Endodermal cell (in vitro differentiated cells): ENCODE measurements at places on chromosomes 7 and 10. TPM values are rescaled to one million over a fixed set of nuclear protein-coding genes. Genes with fewer than 3 reads are reported as not detected.

The DPCD gene
- total RNA-seq, result 41.3 to 96.9 TPM (median 52.0 TPM) in 3 replicates

DNA sequence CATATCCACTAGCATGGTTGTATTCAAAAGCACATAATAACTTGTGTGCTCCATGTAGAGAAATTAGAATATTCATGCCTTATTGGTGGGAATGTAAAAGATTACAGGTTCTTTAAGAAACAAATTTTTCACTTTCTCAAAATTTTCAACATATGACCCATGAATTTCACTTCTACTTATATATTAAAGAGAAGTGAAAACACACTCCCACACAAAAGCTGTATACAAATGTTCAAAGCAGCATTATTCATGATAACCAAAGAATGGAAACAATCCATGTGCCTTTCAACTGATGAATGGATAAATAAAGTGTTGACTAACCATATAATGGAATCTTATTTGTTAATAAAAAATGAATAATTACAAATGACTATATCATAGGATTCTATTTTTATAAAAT lies 694.5 kb upstream of the PCDH15 start:
- H3K36me3 ChIP-seq, result no peaks in the 10 kb centered on the region
- no peak overlapping the region for H3K4me3 ChIP-seq
- no peak for DNase-seq

- no peak overlapping the region for H3K27ac ChIP-seq
- H3K4me1 ChIP-seq, result no peaks in the 10 kb centered on the region
- H3K27me3 ChIP-seq, result no peaks in the 10 kb centered on the region
- H3K4me3 ChIP-seq, result no peak overlapping the region
- DNase-seq, result no peak
Measured at GRCh38 chr10:62384447-62385081, 10.4 kb downstream of the ZNF365 start.

DNA sequence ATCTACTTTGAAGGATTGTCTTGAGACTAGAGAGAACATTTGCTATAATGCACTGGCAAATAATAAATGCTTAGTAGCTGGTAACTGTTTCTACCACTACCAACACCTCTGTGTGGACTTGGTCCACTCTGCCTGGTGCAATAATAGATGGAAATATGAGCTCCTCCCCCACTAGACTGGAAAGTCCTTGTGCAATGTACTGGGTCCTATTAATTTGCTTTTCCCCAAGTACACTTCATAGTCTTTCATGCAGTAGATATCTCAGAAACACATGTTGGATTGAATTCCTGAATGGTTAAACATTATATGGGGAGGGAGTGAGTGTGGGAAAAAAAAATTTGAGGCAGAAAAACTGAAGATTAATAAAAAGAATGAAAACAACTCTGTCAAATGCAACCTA lies 119.3 kb downstream of the C10orf90 start:
- no peaks in the 10 kb centered on the region for H3K4me1 ChIP-seq
- H3K27ac ChIP-seq, result no peak overlapping the region
- no peaks in the 10 kb centered on the region for H3K36me3 ChIP-seq
- no peak overlapping the region for H3K4me3 ChIP-seq
- H3K27me3 ChIP-seq, result no peaks in the 10 kb centered on the region

DNA sequence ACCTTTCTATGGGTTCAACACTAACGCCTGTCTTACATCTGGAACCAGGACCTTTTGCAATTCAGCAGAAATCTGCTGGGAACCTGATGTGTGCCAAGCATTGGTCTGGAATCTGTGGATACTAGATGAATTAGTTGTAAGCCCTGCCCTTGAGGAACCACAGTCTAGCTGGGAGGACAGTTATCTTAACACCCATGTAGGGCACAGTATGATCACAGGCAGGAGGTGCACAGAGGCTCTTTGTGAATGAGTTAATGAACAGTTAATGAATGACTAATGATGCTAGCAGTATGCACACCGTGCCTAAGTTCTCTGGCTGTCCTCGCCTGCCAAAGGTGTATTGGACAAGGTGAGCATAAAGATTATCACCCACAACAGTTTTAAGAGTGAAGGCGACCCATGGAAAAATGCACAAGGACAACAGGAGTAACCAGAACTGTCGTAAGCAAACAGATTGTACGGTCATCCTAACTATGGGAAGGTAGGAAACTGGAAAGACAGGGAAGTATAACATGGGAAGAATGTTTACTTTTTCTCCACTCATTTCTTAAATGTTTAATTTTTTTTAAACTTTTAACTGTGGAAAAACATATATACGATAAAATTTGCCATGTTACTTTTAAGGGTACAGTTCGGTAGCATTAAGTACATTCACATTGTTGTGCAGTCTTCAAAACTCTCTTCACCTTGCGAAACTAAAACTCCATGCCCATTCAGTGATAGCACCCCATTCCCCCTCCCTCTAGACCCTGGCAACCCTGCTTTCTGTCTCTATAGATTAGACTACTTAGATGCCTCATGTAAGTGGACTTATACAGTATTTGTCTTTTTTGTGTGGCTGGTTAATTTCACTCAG lies 139.9 kb downstream of the CXCL12 start:
- H3K4me1 ChIP-seq, result peaks cover 2% of the 10 kb centered on the region
- no peak for DNase-seq
- H3K36me3 ChIP-seq, result no peaks in the 10 kb centered on the region

DNA sequence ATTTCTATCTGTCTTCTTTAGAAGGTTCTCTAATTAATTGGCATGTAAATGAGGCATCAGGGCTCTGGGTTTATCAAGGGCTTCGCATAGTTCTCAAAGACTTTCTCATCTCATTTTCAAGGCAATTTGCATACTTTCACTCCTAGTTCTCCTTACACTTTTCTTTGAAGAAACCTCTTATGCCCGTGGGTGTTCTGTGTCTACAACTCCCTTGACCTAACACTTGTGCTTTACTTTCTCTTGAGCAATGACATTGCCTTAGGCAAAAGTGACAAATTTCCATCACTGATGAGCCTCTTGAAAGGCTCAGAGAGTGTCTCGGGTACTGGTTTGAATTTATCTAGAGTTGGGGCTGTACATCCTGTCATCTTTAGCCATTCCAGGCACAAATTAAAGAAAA lies 74.7 kb upstream of the ITPRID1 start:
- peaks cover 3% of the 10 kb centered on the region for H3K4me1 ChIP-seq
- peaks cover 34% of the 10 kb centered on the region for H3K27me3 ChIP-seq
- no peak for DNase-seq
- no peak overlapping the region for H3K4me3 ChIP-seq
- no peak overlapping the region for H3K27ac ChIP-seq

The HSPA12A gene
- total RNA-seq, result 9.7 to 16.9 TPM (median 15.4 TPM) in 3 replicates

The PRSS2 gene
- total RNA-seq, result 9.6 to 17.8 TPM (median 9.9 TPM) in 3 replicates

GRCh38 chr10:88246675-88247074 lies 336.4 kb downstream of the RNLS start:
- no peaks in the 10 kb centered on the region for H3K36me3 ChIP-seq
- H3K27ac ChIP-seq, result no peak overlapping the region
- no peak for DNase-seq
- H3K4me3 ChIP-seq, result no peak overlapping the region
- peaks cover 22% of the 10 kb centered on the region for H3K27me3 ChIP-seq

GRCh38 chr10:120365872-120366271 lies 91.2 kb upstream of the PLPP4 start:
- DNase-seq, result no peak
- H3K27ac ChIP-seq, result no peak overlapping the region
- no peaks in the 10 kb centered on the region for H3K27me3 ChIP-seq
- no peaks in the 10 kb centered on the region for H3K36me3 ChIP-seq
- no peaks in the 10 kb centered on the region for H3K4me1 ChIP-seq
- H3K4me3 ChIP-seq, result no peak overlapping the region

The CRTAC1 gene
- total RNA-seq, result 0.11 and 0.24 TPM in 2 replicates

- no peak overlapping the region for H3K27ac ChIP-seq
- no peaks in the 10 kb centered on the region for H3K4me1 ChIP-seq
- no peak overlapping the region for H3K4me3 ChIP-seq
- H3K27me3 ChIP-seq, result no peaks in the 10 kb centered on the region
Measured at GRCh38 chr7:135719688-135720087, 8.3 kb downstream of the SLC13A4 start.

The C10orf67 gene
- total RNA-seq, result not detected in 2 replicates

GRCh38 chr7:151003572-151003971 lies 12.8 kb downstream of the NOS3 start:
- H3K4me1 ChIP-seq, result no peaks in the 10 kb centered on the region
- no peak overlapping the region for H3K27ac ChIP-seq
- no peak overlapping the region for H3K4me3 ChIP-seq

The ELN gene
- total RNA-seq, result 0.68 and 0.70 TPM in 2 replicates

DNA sequence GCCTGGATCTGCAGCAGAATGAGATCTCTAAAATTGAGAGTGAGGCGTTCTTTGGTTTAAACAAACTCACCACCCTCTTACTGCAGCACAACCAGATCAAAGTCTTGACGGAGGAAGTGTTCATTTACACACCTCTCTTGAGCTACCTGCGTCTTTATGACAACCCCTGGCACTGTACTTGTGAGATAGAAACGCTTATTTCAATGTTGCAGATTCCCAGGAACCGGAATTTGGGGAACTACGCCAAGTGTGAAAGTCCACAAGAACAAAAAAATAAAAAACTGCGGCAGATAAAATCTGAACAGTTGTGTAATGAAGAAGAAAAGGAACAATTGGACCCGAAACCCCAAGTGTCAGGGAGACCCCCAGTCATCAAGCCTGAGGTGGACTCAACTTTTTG lies 21.4 kb downstream of the LRRC17 start:
- H3K36me3 ChIP-seq, result no peaks in the 10 kb centered on the region
- no peaks in the 10 kb centered on the region for H3K27me3 ChIP-seq
- peaks cover 17% of the 10 kb centered on the region for H3K4me1 ChIP-seq
- no peak for DNase-seq
- H3K27ac ChIP-seq, result peak overlapping the region; percentile 62
- H3K4me3 ChIP-seq, result no peak overlapping the region

The ANKRD1 gene
- 17.1 and 19.6 TPM in 2 replicates for total RNA-seq

The PLEKHS1 gene
- not detected in 2 replicates for total RNA-seq

DNA sequence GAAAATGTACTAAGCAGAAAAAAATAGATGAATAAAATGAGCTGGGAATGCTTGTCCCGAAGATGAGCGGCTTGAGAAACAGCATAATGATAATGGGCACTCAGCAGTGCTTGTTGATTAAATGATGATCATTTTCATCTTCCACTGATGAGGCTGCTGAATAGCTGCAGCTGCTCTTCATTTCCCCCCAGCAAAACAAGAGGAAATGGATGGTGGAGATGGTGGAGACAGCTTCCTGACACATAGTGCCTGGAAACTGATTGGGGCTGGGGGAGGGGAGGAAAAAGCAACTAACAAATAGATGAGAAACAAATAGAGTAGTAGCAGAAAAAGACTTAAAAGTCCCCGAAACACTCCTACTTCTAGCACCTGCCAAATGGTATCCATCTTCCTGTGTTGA lies 41.4 kb downstream of the MRC1 start:
- H3K4me3 ChIP-seq, result no peak overlapping the region
- H3K27ac ChIP-seq, result no peak overlapping the region
- no peaks in the 10 kb centered on the region for H3K27me3 ChIP-seq

- no peaks in the 10 kb centered on the region for H3K36me3 ChIP-seq
- no peaks in the 10 kb centered on the region for H3K4me1 ChIP-seq
- H3K27ac ChIP-seq, result no peak overlapping the region
- DNase-seq, result no peak
Measured at GRCh38 chr10:116715341-116715740, 27.0 kb downstream of the HSPA12A start.

DNA sequence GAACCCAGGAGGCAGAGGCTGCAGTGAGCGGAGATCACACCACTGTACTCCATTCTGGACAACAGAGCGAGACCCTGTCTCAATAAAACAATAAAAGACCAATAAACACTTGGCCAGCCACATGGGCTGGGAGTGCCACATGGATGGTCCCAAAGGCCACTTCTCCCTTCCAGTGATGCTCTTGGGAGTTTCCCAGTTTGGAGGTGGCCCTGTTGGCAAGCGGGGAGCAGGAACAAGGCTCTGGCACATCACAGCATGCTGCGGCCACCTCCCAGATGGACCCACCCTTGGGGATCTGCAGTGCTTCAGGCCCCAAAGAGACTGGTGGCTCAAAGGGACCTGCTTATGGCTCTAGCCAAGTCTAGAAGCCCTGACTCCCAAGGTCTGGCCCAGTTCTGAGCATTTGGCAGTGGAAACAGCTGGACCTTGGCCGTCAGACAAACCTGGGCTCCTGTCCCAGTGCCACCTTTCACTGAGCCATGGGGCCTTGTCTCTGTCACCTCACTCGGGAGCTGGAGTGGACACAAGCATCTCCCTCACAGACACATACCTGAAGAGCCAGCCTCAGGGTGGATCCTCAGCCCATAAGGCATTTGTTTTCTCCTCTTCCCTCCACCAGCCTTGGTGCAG lies 91.7 kb downstream of the COL13A1 start:
- DNase-seq, result no peak
- no peak overlapping the region for H3K27ac ChIP-seq
- H3K4me1 ChIP-seq, result peaks cover 4% of the 10 kb centered on the region
- H3K4me3 ChIP-seq, result no peak overlapping the region
- H3K27me3 ChIP-seq, result no peaks in the 10 kb centered on the region

The NEUROG3 gene
- total RNA-seq, result not detected in 3 replicates

The CCL26 gene
- 2.2 and 2.9 TPM in 2 replicates for total RNA-seq

DNA sequence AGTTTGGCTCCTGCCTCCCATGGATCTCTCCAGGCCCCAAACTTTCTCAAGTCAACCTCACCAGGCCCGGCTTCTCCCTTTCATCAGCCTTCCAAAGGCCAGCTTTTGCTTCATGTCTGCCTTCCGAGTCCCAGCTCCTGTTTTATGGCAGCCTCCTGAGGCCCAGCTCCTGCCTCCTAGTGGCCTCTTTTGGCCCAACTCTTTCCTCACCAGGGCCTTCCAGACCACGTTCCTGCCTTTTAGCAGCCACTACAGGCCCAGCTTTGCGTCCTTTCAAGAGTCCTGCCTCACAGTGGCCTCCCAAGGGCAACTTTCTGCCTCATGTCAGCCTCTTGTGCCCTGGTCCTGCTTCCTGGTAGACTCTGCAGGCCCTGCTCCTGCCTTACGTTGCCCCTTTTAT lies 15.3 kb upstream of the TMEM248 start:
- DNase-seq, result peak; percentile 75
- no peaks in the 10 kb centered on the region for H3K4me1 ChIP-seq
- no peaks in the 10 kb centered on the region for H3K36me3 ChIP-seq
- no peak overlapping the region for H3K27ac ChIP-seq

The NPY4R gene
- 0.49 TPM in 1 of 3 replicates, not detected in the others for total RNA-seq

The AGMO gene
- total RNA-seq, result 0.23 TPM in 1 of 3 replicates, not detected in the others

The SPDYE16 gene
- 0.34 and 0.37 TPM in 2 replicates for total RNA-seq

The PNLIPRP1 gene
- total RNA-seq, result not detected in 2 replicates

GRCh38 chr7:82414389-82414788 lies 29.2 kb downstream of the CACNA2D1 start:
- no peaks in the 10 kb centered on the region for H3K36me3 ChIP-seq
- H3K27ac ChIP-seq, result peak overlapping the region; percentile 9
- H3K27me3 ChIP-seq, result no peaks in the 10 kb centered on the region
- DNase-seq, result no peak

The FIGNL1 gene
- total RNA-seq, result 25.2 and 28.0 TPM in 2 replicates

- H3K36me3 ChIP-seq, result no peaks in the 10 kb centered on the region
- H3K27ac ChIP-seq, result no peak overlapping the region
- no peaks in the 10 kb centered on the region for H3K27me3 ChIP-seq
- peaks cover 14% of the 10 kb centered on the region for H3K4me1 ChIP-seq
- no peak for DNase-seq
Measured at GRCh38 chr10:112333452-112333851, 40.5 kb upstream of the ACSL5 start.

DNA sequence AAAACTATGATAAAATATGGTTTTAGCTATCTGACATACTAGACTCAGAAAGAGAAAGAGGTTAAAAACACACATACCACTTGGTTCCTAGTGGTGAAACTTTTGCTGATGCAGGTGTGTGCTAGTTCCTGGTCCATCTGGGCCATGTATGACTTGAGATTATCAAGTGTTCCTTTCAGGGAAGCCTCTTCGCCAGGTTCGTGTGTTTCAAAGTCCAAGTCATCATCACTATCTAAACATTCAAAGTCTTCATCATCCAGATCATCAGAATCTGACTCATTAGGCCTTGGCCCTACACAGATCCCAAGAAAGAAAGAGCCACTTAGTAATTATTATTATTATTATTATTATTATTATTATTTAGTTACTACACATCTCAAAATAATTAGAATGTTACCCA lies 26.4 kb downstream of the NUDT13 start:
- H3K27me3 ChIP-seq, result no peaks in the 10 kb centered on the region
- no peak overlapping the region for H3K4me3 ChIP-seq
- no peaks in the 10 kb centered on the region for H3K4me1 ChIP-seq
- H3K36me3 ChIP-seq, result peaks cover 74% of the 10 kb centered on the region
